ENCODE measurements at places on chromosomes 3 and 15.

- DNase-seq = no peak
These were observed 41.8 kb downstream of the ZNF710 start for GRCh38 chr15:90042766-90043529.

DNA sequence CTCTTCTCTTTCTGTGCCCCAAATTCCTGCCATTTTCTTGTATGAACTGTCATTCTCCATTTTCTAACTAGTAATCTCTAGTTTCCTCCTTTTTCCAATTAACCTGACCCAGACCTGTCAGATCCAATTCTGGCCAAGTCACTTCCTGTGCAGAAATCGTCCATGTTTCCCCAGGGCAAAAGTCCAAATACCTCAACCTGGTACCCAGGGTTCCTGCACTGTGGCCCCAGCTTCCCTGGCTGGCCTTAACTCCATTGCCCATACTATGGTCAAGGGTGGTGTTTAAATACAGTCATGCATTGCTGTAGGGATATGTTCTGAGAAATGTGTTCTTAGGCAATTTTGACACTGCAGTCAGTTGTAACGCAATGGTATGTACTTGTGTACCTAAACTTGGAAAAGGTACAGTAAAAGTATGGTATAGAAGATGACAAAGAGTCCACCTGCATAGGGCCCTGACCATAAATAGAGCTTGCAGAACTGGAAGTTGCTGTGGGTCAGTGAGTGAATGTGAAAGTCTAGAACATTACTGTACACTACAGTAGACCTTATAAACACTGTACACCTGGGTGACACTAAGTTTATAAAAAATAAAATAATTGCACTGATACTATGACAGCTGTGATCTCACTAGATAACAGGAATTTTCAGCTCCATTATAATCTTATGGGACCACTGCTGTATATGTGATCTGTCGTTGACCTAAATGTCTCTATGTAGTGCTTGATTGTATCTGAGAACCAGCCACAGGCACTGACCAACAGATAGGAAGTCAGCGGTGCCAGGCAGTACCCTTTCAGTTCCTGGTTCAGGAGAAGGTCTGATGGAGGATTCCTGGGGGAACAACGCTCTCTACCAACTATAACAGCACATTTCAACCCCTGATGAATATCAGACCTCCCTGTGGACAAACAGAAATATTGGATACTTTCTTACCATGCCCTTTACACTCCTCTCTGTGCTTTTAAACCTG lies 336.1 kb upstream of the PROK2 start:
- DNase-seq = no peak

DNA sequence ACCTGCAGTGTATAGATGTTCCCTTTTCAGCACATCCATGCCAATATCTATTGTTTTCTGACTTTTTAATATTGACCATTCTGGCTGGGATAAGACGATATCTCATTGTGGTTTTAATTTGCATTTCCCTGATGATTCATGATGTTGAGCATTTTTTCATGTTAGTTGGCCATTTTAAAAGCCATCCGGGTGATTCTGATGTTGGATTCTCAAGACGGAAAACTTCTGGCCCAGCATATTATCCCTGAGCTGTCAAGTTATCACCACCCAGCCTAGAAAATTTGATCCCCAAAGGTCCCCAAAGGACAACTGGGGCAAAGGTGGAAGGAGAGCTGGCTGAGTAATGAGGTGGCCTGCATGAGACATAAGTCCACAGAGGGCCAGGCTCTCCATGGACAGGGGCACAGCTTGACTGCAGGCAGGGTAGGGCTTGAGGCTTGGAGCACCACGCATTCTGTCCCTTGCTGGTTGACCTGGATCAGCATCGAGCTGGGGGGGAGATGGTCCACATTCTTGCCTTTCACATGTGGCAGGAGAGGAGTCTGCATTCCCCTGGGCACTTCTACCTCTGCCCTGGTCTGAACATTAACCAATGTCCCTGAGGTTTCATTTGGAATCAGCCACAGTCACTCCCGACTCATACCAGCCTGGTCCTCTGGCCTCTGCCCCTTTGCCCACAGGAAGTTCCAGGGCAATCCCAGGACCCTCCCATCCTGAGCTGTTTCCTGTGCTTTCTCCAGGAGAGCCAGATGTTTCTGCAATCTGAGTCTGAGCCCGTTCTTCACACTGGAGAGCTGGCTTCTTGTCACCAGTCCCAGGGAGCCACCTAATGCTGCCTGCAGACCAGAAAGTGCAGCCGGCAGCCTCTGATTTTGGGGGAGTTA lies 69.2 kb downstream of the ISG20 start:
- no peak for DNase-seq

DNA sequence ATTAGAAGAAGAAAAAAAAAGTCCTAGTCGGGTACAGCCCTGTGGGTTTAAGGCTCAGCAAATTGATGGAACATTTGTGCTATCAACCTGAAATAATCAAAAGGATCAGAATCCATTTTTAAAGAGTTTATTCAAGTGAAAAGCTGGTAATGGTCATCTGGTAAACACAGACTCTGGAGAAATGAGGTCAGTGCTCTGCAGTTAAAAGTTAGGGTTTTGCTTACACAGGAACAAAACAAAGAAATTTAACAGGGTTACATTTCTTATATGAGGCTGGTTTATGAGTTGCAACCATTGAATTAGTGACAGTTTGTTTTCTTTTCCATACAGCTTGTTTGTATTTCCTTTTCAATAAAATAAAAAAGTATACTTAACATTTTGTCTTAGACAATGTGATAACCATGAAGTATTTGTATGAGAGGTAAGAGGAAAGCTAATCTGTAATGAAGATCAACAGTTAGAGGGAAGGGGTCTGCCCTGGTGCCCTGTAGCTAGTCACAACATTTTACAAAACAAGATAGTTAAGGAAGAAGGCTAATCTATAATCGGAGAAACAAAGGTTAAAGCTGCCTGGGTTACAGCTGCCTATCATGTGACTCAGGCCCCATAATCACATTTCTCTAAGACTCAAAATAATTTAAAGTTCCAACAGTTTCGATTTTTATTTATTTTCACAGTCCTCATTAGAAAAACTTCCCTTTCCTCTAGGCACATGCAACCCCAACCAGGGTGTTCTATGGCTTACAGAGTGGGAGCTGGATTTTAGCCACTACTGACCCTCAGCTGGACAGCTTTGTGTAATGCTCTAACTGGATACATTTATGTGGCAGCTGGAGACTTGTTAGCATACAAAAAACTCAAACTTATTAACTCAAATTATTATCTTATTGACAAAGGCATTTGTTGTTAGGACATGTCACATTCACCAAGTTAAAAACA lies 98.1 kb upstream of the ACP3 start:
- DNase-seq = no peak

DNA sequence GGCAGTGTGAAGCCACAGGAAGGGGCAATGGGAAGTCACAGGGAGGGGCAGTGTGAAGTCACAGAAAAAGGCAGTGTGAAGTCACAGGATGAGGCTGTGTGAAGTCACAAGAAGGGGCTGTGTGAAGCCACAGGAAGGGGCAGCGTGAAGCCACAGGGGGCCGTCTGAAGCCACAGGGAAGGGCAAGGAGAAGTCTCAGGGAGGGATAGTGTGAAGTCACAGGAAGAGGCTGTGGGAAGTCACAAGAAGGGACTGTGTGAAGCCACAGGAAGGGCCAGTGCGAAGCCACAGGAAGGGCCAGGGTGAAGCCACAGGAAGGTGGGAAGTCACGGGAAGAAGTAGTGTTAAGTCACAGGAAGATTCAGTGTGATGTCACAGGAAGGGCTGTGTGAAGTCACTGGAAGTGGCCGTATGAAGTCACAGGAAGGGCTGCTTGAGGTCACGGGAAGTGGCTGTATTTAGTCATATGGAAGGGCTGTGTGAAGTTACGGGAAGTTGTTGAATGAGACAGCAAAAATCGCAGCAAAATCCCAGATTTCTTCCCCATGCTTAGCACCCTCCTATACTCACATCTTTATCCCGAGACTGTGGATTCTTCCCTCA lies 38.6 kb downstream of the GASK1A start:
- no peak for DNase-seq

DNA sequence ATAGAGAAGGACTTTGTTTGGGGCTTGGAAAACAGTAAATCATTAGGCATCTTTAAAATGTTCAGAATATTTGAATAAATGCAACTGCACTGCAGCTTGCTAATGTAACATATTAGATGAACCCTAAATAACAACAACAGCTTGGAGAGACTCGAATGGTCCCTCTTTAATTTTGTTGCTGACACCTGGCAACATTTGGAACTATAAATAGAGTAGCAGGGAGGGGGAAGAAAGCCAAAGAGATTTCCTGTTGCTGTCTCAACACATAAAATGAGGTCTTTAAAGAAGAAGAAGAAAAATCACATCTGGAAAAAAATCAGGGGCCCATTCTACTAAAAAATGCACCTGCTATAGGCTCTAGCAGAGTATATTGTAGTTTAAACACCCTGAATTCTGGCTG lies 49.9 kb upstream of the DPPA4 start:
- no peak for DNase-seq

DNA sequence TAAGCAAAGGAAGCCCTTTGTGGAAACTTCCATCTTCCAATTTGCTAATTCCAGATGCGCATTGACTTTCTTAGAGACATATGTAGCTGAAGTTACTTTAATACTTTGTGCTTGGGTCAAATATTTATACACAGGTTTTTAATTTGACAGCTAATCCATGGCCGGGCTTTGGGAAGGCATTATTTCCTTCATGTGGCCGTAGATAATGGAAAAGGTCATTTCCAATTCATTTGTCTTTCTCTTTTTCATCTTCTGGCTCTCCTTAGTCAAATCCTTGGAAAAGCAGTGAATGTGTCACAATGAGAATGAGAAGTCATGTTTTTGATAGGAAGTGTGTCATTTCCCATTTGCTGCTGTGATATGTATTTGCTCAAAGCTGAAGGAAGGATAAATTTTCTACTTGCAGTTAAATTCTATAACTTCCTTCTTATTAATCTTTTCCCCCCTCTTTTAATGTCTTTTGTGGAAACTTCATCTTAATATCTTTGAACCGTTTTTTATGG lies 323.3 kb downstream of the CLSTN2 start:
- no peak for DNase-seq

DNA sequence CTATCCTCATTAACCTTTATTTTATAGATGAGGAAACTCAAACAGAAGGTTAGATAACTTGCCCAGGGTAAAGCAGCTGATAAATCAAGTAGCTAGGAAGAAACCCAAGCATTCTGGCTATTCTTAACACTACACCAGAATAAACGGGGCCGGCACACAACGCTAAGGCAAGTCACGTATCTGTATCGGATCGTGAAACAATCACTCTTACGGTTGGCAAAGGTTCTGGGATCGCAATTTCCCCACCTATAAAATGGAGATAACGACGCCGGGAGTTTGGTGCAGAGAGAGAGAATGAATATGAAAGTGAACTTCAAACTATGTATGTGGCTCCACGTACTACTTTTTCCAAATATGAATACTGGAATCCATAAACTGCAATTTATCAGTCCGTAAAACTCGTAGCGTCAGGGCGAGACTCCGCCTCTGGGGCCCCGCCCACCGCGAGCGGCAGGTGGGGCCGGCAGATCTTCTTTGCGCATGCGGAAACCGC lies 252 bp upstream of the ARMC8 start:
- peak; percentile 87 for DNase-seq

- peak; percentile 82 for DNase-seq
These were observed 139.6 kb downstream of the RBPMS2 start for GRCh38 chr15:64635499-64636495.

GRCh38 chr15:80487839-80488390 lies 83.7 kb downstream of the ARNT2 start:
- DNase-seq = no peak

- no peak for DNase-seq
These were observed 1.0 kb upstream of the MELTF start for GRCh38 chr3:197030379-197031314.

GRCh38 chr3:46551615-46552014 lies 14.5 kb downstream of the LRRC2 start:
- DNase-seq = no peak

DNA sequence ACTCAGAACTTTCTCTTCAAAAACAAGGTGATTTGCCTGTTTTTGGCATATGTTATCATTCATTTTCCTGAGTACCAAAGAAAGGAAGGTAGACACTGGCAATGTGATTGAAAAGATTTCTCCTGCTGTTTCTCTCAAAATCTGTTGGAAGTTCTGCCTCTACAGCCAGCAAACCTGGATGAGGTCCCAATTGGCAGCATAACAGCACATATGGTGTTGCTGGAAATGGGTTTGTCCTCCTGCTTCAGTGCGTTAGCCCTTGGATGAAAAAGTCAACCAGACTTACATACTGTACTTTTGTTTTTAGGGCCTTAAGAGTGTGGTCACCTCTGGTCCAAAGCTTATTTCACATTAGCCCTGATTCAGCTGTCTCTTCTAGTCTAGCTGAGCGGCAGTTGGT lies 237.6 kb upstream of the MME start:
- no peak for DNase-seq

DNA sequence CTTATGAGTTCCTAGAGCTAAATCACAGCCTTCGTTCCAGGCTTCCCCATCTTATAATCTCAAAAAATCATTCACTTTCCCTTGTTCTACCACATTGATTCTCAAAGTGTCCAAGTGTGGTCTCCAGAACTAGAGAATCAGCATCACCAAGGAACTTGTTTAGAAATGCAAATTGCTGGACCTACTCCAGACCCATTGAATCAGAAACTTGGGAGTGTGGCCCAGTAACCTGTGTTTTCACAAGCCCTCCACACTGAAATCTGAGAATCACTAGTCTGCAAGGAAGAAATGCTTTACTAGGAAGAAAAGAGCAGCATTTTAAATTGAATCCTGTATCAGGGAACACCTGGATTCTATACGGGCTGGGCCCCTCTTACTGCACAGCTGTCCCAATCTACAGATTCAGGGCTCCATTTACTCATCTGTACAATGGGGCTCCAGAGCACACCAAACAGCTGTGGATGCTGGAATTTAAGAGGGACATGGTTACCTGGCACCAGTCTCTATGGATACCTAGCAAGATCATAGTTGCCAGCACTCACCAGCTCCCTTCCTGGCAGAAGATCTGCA lies 3.9 kb downstream of the MEGF11 start:
- DNase-seq = no peak

GRCh38 chr3:188284455-188285212 lies 130.7 kb downstream of the LPP start:
- DNase-seq = no peak

- no peak for DNase-seq
These were observed 13.8 kb downstream of the MEIS2 start for GRCh38 chr15:37086521-37086920.

GRCh38 chr15:100588638-100589242 lies 13.2 kb downstream of the LINS1 start:
- no peak for DNase-seq

DNA sequence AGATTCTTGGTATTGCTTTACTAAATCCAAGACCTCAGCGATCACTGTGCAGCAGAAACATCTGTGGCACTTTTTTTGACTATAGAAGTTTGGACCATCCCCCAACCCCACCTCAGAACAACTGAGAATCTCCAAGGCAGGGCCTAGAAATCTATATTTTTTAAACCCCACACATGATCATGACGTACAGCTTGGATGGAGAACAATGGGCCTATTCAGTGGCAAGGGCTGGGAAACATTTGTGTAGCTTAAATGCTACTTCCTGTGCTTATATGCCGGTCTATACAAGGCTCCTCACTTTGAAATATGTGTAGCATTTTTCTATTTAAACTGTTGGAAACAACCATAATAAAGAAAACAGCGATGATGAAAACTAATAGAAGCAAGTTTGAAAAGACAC lies 55.1 kb upstream of the SPRED1 start:
- DNase-seq = no peak
